ENCODE measurements at places on chromosomes 1 and 21. TPM values are rescaled to one million over a fixed set of nuclear protein-coding genes. Genes with fewer than 3 reads are reported as not detected.

DNA sequence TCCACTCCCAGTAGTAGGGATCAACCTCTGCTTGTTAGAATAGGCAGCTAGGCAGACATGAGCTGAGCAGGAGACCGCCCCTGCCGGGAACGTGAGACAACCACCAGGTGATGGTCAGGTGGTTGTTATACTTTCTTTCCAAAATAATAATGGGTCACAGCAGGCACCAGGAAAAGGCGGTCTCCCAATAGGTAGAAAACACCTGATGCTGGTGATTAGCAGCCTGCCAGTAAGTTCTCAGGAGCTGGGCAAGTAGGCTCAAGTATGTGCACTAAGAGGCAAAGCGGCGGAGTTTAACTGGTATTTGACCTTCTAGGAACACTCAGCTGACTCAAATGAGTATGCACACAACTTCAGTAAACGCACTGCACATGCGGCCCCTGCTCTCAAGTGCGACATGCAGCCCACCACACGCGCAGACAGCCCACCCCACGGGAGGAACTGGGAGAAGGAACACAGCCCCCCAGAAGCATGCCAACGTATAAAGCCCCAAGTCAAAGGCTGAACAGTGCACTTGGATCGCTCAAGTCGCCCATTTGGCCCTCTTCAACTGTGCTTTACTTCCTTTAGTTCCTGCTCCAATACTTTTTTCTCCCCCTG is 80.0 kb downstream of the DESI2 start:
- no peaks in the 10 kb centered on the region for H3K4me1 ChIP-seq
- peak; percentile 54 for DNase-seq
- no peaks in the 10 kb centered on the region for H3K27me3 ChIP-seq
- no peak overlapping the region for H3K27ac ChIP-seq
- no peaks in the 10 kb centered on the region for H3K36me3 ChIP-seq

DNA sequence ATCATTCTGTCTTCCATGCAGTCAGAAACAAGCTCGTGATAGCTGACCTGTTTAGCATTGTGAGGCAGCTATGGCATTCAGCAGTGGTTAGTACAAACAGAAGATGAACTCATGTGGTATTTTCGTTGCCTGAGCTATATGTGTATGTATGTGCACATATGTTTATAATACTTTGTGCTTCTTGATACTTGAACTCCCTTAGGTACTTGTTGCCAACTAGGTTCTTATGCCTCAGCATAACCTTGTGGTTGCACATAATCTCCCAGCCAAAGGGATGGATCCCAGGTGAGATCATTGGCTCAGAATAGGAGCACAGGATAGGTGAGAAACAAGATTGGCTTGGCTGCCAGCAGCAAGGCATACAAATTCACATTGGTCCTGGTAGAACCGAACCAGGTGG is 86.1 kb downstream of the VPS26C start:
- DNase-seq, result no peak
- no peaks in the 10 kb centered on the region for H3K27me3 ChIP-seq
- H3K4me3 ChIP-seq, result no peak overlapping the region

ANKRD65 gene
- 1.5 TPM for total RNA-seq

- DNase-seq, result no peak
- no peaks in the 10 kb centered on the region for H3K27me3 ChIP-seq
- no peaks in the 10 kb centered on the region for H3K36me3 ChIP-seq
- H3K4me3 ChIP-seq, result no peak overlapping the region
- H3K27ac ChIP-seq, result no peak overlapping the region
These were observed 118.8 kb downstream of the LRRC7 start for GRCh38 chr1:69686367-69686984.

DNA sequence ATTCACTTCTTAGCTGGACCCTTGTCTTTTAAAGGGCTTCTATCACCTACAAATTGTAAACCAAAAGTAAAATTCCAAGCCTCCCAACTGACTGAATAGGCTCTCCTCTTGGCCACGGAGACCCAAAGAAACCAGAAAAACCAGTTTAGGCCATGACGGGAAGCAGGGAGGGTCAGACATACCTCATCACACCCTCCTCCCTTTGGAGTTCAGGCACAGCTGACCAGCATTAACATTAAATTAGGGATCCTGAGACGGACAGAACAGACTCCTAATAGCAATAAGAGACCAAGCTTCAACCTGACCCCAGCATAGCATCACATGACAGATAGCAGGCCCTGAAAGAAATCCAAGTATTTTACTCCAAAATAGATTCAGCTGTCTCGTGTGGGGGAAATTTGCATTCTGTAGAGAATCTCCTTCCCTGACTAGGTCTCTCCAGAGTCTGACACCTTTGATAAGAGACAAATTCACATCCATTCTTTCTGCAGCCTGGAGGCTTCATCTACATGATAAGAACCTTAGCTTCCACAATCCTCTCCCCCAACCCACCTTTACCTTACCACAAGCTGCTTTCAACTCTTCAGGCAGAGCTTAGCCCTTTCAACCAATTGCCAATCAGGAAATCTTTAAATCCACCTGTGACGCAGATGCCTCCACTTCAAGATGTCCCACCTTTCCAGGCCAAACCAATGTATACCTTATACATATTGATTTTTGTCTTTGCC is 177.1 kb upstream of the RAB4A start:
- no peak overlapping the region for H3K4me3 ChIP-seq
- no peak overlapping the region for H3K27ac ChIP-seq
- no peaks in the 10 kb centered on the region for H3K27me3 ChIP-seq

- DNase-seq, result no peak
- no peak overlapping the region for H3K4me3 ChIP-seq
- H3K4me1 ChIP-seq, result peaks cover 4% of the 10 kb centered on the region
- H3K36me3 ChIP-seq, result no peaks in the 10 kb centered on the region
- no peaks in the 10 kb centered on the region for H3K27me3 ChIP-seq
These were observed 66.1 kb upstream of the FAM3B start for GRCh38 chr21:41250519-41250918.

JAK1 gene
- 132 TPM for total RNA-seq

TTLL10 gene
- 0.15 TPM for total RNA-seq

OR10Z1 gene
- not detected for total RNA-seq

KLHDC9 gene
- 0.78 TPM for total RNA-seq

S100A13 gene
- total RNA-seq, result 80.0 TPM

CLCNKB gene
- not detected for total RNA-seq

CFAP141 gene
- total RNA-seq, result not detected

- no peaks in the 10 kb centered on the region for H3K27me3 ChIP-seq
- no peaks in the 10 kb centered on the region for H3K36me3 ChIP-seq
- H3K4me3 ChIP-seq, result no peak overlapping the region
- DNase-seq, result no peak
- H3K4me1 ChIP-seq, result peaks cover 2% of the 10 kb centered on the region
These were observed 611.2 kb upstream of the PLXNA2 start for GRCh38 chr1:208855403-208855802.

SLAMF8 gene
- 12.8 TPM for total RNA-seq

DNA sequence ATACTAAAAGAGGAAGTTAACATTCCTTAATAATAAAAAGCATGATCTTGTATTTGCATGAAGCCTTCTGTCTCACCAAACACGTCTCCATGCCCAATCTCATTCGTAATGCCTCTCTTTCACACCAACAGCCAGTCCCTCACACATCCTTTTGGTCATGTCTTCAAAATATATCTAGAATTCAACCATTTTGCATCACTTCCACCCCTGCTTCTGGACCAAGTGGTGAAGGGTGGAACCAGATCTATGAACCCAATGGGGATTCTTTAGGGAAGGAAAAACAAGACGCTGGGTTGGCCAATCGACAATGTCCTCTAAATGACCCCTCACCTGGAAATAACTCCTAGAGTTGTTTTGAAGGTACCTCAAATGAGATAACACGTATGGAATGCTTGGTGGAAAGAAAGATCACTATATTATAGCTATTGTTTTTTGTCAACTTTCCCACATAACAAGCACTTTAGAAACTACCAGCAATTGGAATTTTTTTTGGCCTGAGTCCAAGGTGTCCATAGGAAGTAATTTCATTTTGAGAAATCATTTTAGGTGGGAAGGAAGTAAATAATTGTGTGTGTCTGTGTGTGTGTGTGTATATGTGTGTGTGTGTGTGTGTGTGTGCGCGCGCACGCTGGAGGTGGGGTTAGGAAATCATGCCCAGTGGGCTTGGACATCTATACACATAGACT is at the start of gene KCNA10:
TSS of gene KCNA10 (minus strand) at position 51 of the 686 bp plus-strand sequence. CDS start 388 bp downstream, outside the sequence.
- no peak within 1 kb of the TSS for H3K27ac ChIP-seq
- H3K4me1 ChIP-seq, result no peaks in the 10 kb centered on the region
- no peaks in the 10 kb centered on the region for H3K36me3 ChIP-seq
- DNase-seq, result no peak
- H3K27me3 ChIP-seq, result no peaks in the 10 kb centered on the region

- H3K27ac ChIP-seq, result no peak overlapping the region
- DNase-seq, result no peak
- no peaks in the 10 kb centered on the region for H3K27me3 ChIP-seq
- no peaks in the 10 kb centered on the region for H3K36me3 ChIP-seq
- H3K4me1 ChIP-seq, result no peaks in the 10 kb centered on the region
- no peak overlapping the region for H3K4me3 ChIP-seq
These were observed 79.9 kb upstream of the CHRM3 start for GRCh38 chr1:239306426-239306825.

GRCh38 chr21:43304621-43305335 is 122.2 kb downstream of the SIK1 start:
- H3K4me3 ChIP-seq, result no peak overlapping the region
- H3K4me1 ChIP-seq, result no peaks in the 10 kb centered on the region
- no peaks in the 10 kb centered on the region for H3K36me3 ChIP-seq

LAPTM5 gene
- 116 TPM for total RNA-seq

GRCh38 chr21:32316361-32317215 is 17.9 kb downstream of the MRAP start:
- no peak for DNase-seq
- no peak overlapping the region for H3K4me3 ChIP-seq
- H3K27me3 ChIP-seq, result no peaks in the 10 kb centered on the region
- no peak overlapping the region for H3K27ac ChIP-seq
- H3K36me3 ChIP-seq, result peaks cover 14% of the 10 kb centered on the region

S100A1 gene
- not detected for total RNA-seq

NBPF19 gene
- 37.5 TPM for total RNA-seq

DNA sequence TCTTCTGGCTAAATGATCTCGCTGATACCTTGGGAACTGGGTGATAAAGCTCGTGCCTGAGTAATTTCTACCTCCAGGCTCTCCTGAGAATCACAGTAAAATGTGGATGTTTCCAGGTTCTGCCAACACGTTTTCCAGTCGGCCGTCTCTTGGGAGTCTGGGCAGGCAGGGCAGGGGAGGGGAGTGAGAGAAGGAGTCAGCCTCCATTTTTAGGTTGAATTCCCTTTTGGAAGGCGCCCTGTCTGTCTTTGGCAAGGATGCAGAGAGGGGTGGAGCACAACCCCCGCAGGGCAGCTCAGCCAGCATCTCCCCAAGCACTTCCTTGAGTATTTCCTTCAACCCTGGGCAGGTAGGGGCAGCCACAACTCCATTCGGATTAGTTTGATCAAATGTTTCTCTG is 15.5 kb upstream of the ACTRT2 start:
- no peaks in the 10 kb centered on the region for H3K27me3 ChIP-seq
- DNase-seq, result peak; percentile 86
- H3K4me3 ChIP-seq, result no peak overlapping the region
- peak overlapping the region; percentile 74 for H3K27ac ChIP-seq

DNA sequence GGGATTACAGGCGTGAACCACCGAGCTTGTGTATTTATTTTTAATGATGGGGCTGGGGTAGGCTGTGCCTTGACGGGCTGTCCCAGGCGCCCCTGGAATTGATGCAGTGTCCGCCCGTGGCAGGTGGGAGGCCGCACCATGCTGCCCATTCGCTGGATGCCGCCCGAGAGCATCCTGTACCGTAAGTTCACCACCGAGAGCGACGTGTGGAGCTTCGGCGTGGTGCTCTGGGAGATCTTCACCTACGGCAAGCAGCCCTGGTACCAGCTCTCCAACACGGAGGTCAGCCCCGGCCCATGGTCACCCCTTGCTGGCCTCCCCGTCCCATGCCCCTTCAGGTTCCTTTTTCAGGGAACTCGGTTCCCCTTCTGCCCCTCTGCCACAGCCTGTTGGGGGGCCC is 13.6 kb upstream of the PEAR1 start:
- no peak overlapping the region for H3K4me3 ChIP-seq
- H3K27ac ChIP-seq, result no peak overlapping the region
- no peaks in the 10 kb centered on the region for H3K27me3 ChIP-seq
- DNase-seq, result no peak

- H3K27me3 ChIP-seq, result no peaks in the 10 kb centered on the region
- DNase-seq, result no peak
- no peak overlapping the region for H3K4me3 ChIP-seq
- no peaks in the 10 kb centered on the region for H3K36me3 ChIP-seq
- H3K27ac ChIP-seq, result no peak overlapping the region
These were observed 2.0 kb downstream of the USP33 start for GRCh38 chr1:77757603-77758002.

- no peaks in the 10 kb centered on the region for H3K36me3 ChIP-seq
- H3K4me3 ChIP-seq, result no peak overlapping the region
- DNase-seq, result no peak
- no peaks in the 10 kb centered on the region for H3K4me1 ChIP-seq
- no peak overlapping the region for H3K27ac ChIP-seq
These were observed 34.1 kb upstream of the SUCO start for GRCh38 chr1:172498857-172499256.

DNA sequence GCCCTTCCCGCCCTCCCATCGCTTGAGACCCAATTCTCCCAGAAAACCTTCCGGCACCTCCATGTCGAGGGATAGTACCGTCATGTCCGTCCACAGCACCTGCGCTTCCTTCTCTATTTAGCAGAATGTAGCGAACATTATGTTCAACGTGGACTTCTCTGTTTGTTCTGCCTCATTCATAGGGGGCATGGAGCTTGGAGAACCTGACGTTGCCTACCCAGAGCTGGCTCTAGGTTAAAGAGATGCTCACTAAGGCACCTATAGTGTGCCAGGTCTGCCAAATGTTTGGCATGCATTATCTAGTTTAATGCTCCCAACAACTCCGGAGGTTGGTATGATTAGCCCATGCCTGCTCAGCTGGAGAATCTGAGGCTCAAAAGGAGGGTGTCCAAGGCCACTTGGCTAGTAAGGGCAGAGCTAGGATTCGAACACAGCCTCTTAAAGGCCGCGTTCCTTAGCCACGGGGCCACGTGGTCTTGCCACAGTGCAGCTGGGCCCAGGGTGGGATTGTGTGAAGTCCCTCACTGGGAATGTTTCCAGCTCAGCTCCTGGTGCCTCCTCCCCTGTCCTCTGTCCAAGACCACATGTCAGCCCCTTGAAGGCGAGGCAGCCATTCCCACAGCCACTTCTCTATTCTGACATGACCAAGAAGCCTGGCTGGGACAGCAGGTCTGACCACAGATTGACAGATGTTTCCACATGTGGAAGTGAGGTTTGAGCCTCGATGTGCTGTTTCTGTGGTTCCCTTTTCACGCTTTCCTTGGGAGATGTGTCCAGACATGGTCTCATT is 57.8 kb downstream of the RUNX3 start:
- no peaks in the 10 kb centered on the region for H3K36me3 ChIP-seq
- H3K27ac ChIP-seq, result no peak overlapping the region
- peak; percentile 70 for DNase-seq

All from aorta (tissue), 5 donors.